ENCODE measurements at places on chromosomes 7 and 10.

GRCh38 chr7:155922067-155922816 is 110.0 kb upstream of the SHH start:
- no peak for DNase-seq

GRCh38 chr10:25028711-25029110 is 12.3 kb downstream of the THNSL1 start:
- no peak for DNase-seq

- DNase-seq, result no peak
Observed at GRCh38 chr7:30731581-30731980, 20.4 kb upstream of the INMT start.

GRCh38 chr7:27967639-27968038 is 213.0 kb downstream of the JAZF1 start:
- DNase-seq, result no peak

DNA sequence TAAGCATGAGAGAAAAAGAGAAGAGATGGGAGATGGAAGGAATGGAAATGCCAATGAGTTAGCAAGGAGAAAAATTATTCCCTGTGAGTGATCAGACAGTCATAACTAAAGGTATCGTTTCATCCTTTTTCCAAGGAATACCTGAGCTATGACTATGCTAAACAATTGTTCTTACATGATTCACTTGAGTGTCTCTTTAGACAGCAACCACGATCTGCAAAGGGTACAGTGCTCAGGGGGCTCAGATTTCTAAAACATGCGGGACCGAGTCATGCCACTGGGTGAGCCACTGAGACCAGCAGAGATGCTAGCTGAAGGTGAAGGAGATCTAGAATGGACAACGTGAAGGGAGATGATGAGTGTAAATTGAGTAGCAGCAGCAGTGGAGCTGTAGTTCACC is 78.0 kb upstream of the CTTNBP2 start:
- no peak for DNase-seq

GRCh38 chr10:49361178-49361554 is 34.7 kb downstream of the DRGX start:
- no peak for DNase-seq

GRCh38 chr7:80312139-80312661 is 177.6 kb downstream of the GNAI1 start:
- DNase-seq, result peak; percentile 64

DNA sequence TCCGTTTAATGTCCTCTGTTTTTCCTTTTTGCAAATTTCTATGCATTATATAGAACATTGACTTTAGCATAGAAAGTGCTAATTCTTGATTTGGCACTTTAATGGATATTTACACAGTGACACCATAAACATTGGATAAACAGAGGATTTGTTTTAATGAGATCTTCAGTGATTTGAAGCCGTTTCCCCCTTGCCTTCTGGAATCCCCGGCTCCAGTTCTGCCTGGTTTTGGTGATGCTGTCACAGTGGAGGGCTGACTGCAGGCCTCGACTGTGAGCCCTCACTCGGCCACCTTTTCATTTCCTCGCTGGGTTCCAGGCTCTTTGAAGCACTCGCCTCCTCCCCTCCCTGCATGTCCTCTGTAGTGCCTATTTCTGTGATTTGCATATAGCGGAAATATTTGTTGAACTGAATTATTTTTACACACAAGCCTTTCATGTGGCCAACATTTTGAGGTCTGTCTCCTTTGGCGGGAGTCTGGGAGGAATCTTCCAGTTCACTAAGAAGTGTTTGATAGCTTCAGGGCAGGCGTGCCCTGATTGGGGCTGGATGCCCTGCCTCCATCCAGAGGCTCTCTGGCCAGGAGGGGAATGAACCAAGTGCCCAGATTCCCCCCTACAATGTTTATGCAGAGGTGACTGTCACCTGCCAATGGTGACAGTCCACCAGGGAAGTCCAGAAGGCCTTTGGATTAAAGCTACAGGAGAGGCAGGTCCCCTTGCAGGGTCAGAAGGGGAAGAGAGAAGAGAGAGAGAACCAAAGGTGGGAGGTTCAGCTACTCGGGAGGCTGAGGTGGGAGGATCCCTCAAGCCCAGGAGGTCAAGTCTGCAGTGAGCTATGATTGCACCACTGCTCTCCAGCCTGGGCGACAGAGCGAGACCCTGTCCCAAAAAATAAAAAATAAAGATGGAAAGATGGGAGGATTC is 67.5 kb downstream of the CUX1 start:
- peak; percentile 66 for DNase-seq

- no peak for DNase-seq
Observed at GRCh38 chr7:128742206-128742605, 3.0 kb downstream of the CALU start.

DNA sequence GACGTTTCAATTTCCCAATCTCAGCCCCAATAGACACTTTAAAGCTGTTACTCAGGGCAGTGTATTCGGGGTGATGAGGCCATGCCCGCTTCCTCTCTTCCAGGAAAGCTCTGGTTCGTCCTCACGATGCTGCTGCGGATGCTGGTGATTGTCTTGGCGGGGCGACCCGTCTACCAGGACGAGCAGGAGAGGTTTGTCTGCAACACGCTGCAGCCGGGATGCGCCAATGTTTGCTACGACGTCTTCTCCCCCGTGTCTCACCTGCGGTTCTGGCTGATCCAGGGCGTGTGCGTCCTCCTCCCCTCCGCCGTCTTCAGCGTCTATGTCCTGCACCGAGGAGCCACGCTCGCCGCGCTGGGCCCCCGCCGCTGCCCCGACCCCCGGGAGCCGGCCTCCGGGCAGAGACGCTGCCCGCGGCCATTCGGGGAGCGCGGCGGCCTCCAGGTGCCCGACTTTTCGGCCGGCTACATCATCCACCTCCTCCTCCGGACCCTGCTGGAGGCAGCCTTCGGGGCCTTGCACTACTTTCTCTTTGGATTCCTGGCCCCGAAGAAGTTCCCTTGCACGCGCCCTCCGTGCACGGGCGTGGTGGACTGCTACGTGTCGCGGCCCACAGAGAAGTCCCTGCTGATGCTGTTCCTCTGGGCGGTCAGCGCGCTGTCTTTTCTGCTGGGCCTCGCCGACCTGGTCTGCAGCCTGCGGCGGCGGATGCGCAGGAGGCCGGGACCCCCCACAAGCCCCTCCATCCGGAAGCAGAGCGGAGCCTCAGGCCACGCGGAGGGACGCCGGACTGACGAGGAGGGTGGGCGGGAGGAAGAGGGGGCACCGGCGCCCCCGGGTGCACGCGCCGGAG is 2.6 kb downstream of the GJD4 start:
- peak; percentile 60 for DNase-seq

- DNase-seq, result no peak
Observed at GRCh38 chr7:157928171-157928794, 591.5 kb downstream of the DNAJB6 start.

DNA sequence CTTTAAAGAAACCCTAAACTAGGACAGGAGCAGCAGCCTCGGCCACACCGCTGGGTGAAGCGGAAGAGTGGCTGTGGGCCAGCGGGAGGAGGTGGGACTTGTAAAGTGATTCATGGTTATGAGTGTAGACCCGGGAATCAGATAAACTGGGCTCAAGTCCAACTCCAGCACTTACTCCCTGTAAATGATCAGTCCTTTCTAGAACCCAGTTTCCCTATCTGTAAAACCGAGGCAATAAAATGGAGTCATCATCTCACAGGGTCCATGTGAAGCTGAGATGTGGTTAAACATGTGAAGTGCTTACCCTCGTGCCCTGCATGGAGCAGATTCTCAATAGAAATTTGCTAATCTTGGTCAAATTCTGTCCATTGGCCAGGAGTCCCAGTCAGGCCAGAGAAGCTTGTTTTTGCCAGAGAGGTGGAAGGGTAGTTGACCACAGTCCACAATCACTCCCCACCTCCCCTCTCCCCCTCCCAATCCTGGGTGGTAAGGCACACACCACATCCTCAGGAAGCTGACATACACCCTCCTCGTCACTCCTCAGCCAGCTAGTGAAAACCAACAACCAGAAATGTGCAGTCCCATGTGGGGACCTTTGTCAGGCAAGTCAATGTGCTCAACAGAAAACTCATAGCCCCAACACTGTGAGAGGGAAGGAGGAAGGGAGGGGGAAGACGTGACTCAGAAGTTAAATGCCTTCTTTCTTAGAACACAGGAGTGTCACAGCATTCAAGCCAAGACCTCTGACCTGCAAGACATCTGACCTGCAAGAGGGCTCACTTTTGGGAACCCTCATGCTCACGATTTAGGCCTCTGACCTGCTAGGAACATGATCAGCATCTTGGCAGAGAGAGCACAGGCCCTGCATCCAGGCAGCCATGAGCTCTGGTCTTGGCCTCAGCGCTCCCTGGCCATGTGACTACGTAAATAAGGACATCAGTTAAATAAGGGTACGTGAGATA is 145.1 kb downstream of the PLXNA4 start:
- peak; percentile 93 for DNase-seq

- DNase-seq, result no peak
Observed at GRCh38 chr7:106848851-106849442, 16.1 kb upstream of the PIK3CG start.

DNA sequence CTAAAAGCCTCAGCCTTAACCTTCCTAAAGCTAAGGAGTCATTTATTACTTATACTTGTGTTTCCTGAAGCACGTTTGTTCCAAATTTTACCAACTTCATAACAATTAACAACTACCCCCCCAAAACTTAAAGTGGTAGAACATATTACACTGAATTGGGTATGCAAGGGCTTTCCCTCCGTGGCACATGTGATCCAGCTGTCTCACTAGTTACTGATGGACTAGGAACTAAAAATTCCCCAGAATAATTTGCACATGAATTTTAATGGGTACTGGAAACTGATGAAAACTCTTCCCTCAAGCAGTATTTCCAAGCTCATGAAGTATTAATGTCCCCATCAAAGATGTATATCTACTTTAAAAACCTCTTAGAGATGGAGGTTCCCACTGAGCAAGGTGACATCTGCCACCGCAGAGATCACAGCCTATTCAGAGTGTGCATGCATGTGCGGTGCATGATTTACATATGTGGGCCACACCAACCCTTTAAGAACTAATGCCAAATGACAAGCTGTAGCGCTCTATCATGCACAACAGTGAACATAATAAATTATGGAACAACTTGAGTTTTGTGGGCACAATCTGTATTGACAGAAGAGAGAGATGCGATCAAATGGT is 139.9 kb upstream of the ADCY1 start:
- DNase-seq, result no peak

DNA sequence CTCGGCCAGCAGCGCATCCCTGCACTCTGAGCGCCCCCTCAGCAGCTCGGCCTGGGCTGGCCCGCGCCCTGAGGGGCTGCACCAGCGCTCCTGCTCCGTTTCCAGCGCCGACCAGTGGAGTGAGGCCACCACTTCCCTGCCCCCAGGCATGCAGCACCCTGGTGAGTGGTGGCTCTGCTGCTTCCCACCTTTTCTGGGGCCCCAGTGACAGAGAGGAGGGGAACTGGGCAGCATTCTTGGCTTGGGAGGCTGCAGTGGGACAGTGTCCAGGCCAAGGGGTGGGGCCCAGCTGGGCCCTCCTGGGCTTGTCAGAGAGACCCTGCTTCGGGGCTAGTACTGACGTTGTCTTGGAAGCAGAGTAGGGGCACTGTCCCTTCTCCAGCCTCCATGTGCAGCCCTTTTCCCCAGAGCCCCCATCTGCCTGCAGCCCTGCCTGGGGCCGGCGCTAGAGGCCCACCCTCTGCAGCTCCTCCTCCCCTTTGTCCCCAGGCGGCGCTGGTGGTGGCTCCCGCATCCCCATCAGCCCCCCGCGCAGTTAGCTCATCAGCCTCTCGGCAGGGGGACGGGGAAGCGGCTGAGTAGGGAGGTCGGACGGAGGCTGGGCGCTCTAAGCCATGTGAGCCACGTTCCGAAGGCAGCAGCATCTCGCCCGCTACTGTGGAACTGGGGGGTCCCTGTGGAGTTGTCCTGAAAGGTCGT is 29.2 kb downstream of the GBX1 start:
- no peak for DNase-seq

- DNase-seq, result no peak
Observed at GRCh38 chr7:114879554-114879953, 42.3 kb upstream of the MDFIC start.

DNA sequence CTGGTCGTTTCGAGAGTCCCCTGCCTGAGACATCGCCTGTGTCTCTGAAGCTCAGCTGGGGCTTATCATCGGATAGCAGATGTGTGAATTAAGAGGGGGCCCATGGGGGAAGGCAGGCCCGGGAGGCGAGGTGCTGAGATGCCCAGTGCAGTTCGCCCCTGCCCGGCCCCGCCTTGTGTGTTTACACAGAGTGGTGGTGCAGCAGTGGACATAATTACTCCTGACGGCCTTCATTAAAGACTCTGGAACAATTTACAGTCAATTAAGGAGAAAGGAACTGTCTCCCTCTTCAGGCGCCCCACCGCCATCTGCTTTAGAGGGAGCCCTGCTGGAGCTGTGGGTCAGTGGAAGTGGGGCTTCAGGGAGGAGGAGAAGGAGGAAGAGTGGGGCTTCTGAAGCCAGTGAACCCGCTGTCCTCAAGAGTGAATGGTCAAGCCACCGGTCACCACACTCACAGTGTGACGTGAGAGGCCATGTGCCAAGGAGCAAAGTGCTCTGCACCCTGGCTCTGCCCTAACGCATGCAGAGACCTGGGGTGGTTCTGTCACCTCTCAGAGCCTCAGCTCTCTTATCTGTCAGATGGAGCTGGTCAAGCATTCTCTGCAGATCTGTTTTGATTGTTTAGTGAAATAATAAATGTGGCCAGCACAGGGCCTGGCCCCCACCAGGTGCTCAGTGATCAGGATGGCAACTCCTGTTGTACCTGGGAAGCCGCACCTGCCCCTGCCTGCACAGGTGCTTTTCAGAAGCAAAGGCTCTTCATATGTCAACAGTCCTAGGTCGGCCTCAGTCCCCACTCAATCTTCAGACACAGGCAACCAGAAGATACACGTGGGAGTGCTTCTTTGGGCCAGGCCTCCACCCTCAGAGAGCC is 65.6 kb downstream of the CDH23 start:
- DNase-seq, result no peak

GRCh38 chr7:132410385-132410784 is 165.9 kb downstream of the PLXNA4 start:
- no peak for DNase-seq

- no peak for DNase-seq
Observed at GRCh38 chr7:32039000-32039756, 31.0 kb downstream of the PDE1C start.

- no peak for DNase-seq
Observed at GRCh38 chr10:104317726-104318299, 20.5 kb downstream of the ITPRIP start.

DNA sequence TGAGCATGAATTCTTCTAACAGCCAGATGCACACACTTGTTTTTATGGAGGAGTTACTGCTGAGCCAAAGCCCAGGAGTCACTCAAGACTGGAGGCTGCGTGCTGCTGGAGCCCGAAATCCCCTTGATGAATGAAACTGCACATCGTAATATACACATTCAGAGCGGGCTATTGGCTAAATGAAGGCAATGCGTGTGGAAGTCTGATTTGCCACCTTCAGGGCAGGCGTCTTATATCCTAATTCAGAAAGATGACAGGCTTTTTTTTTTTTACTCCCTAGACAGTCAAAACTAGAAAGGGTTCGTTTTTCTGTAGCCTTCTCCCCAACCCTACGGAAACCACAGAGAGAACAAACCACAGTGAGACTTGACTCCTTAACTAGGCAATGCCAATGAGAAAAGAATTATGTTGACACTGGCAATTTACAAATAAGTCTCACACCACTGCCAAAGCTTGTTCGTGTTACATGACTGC is 227.2 kb upstream of the KLF14 start:
- DNase-seq, result peak; percentile 96

All from activated CD4-positive, alpha-beta T cell treated with anti-CD3 and anti-CD28 coated beads, Interleukin-2, amount 10 ng/mL, durations not matched to agents 24 days and 14 days (primary cell).